ENCODE measurements at places on chromosomes 1 and 21.

GRCh38 chr1:65255035-65255655 lies 54.2 kb upstream of the DNAJC6 start:
- no peak for DNase-seq

- DNase-seq = peak; percentile 55
Observed at GRCh38 chr1:243325305-243325890, 69.6 kb downstream of the SDCCAG8 start.

- DNase-seq = no peak
Observed at GRCh38 chr1:25728301-25728935, 71.6 kb upstream of the SELENON start.

DNA sequence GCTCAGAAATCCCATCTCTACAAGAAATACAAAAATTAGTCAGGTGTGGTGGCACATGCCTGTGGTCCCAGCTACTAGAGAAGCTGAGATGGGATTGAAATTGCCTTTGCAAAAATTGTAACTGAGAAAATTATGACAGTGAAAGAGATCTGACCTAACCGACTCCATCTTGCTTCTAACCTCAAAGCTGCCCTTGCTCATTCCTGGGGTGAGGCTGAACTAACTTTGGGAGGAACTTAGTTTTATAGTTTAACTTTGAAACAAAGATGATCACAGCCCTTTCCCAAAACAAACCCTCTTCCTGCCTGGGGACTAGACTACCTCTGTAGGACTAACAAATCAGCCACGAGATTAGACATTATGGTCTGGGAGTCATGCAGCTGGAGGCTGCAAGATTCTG lies 33.8 kb upstream of the ERO1B start:
- no peak for DNase-seq

DNA sequence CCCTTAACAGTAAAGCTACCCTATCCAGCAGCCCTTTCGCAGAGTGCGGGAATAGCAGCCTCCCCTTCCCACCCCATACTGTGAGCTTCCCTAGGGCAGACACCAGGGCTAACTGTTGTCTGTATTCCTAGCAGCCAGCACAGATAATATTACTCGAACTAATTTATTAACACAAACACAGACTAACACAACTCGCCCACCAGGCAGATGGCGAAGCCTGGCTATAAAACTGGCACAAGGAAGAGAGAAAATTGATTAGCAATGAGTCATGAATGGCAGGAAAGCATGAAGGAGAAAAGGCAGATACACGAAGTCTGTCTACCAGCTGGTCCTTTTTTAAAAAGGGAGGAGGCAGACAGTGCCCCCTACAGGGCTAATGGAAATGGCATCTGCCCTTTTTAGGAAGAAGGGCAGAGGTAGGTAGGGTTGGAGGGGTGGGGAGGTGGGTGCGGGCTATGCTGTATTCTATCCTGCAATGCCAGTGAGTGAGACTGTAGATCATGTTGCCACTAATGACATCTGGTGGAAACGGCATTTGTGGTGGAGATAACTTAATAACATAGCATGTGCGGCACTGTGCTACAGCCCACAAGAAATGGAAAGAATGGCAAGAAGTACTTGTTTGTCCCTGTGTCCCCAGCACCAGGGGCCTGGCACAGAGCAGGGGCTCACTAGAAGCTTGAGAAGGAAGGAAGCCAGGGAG lies 30.6 kb upstream of the CTPS1 start:
- DNase-seq = peak; percentile 61

- DNase-seq = no peak
Observed at GRCh38 chr1:24498589-24498988, 4.0 kb upstream of the RCAN3 start.

DNA sequence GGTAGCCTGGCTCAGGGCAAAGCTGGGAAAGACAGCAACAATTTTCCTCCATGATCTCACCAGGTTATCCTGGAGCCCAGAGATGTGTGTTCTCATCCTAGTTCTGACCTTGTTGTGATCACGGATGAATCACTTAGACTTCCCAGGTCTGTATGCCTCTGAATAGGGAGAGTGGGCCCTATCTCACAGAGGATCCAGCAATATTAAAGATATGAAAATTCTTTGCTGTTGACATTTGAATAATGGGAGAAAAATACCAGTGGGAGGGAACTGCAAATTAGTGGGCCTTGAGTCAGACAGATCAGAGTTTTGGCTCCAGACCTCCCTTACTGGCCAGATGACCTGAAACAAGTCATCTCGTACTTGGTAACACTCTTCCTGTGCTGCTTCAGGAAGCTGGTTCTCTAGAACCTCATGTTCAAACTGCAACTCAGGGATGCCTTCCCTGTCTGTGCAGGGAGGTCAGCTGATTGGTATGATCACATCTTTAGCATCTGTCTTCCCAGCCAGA lies 32.8 kb upstream of the RNF19B start:
- DNase-seq = no peak

GRCh38 chr1:42851960-42852607 lies 5.7 kb downstream of the ZNF691 start:
- DNase-seq = no peak

- no peak for DNase-seq
Observed at GRCh38 chr1:32100359-32100758, 7.5 kb upstream of the KPNA6 start.

DNA sequence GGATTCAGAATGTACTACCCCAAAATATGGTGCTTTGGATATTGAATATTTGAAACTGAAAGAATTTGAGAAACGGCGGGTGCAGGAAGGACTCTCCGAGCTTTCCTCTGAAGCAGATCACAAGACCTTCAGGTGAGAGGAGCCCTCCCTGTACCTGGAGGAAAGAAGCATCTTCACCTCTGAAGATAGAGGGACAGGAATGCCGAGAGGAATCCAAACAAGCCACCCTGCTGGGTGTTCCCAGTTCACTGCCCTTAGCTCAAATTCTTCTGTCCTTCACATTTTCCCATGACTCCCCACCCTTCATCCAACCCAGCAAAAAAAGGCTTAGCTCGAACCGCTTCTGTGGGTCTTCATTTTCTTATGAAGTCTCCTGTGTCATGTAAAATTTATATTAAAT lies 18.2 kb upstream of the PADI2 start:
- DNase-seq = no peak

GRCh38 chr1:33169290-33170055 lies 12.4 kb downstream of the TRIM62 start:
- no peak for DNase-seq

- no peak for DNase-seq
Observed at GRCh38 chr1:29133861-29134694, 10.4 kb upstream of the TMEM200B start.

GRCh38 chr1:22428672-22429071 lies 23.0 kb upstream of the ZBTB40 start:
- DNase-seq = peak; percentile 70

- DNase-seq = no peak
Observed at GRCh38 chr1:32216566-32216965, 5.6 kb downstream of the TMEM234 start.

DNA sequence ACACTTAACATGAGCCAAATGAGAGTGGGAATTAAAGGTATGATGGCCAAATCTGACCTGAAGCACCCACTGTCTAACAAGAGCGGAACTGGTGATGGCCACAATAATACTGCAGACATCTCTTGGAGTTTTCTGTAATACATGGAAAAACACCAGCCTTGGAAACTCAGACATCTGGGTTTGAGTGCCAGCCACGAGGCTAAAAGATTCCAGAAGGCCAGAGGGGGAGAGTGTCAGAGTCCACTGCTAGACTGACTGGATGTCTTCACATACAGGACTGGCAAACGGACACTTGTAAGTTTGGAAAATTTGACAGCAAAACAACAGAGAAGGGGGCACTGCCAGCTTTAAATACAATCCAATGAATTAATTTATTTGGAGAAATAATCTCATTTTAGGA lies 175.1 kb downstream of the ADSS2 start:
- DNase-seq = no peak

GRCh38 chr1:11051781-11052511 lies 4.9 kb upstream of the MASP2 start:
- DNase-seq = peak; percentile 33

DNA sequence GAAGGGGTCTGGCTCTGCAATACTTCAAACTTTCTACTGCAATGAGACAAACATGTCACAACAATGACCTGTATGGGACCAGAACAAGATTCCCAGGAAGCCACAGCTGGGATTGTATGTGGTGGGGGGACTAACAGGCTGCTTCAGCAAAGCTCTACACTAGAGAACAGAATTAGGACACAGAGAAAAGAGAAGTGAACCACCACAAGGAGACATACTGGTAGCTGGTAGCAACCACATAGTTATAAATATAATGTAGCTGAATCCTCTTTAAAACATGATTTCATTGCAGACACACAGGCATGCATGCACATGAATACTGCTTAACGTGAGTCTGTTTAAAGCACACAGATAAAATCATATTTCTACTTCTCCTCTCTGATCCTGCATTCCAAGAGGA lies 3.5 kb upstream of the ILDR2 start:
- no peak for DNase-seq

GRCh38 chr1:13642306-13643004 lies 57.5 kb upstream of the PRDM2 start:
- no peak for DNase-seq

GRCh38 chr1:211761400-211761799 lies 69.2 kb downstream of the LPGAT1 start:
- no peak for DNase-seq

DNA sequence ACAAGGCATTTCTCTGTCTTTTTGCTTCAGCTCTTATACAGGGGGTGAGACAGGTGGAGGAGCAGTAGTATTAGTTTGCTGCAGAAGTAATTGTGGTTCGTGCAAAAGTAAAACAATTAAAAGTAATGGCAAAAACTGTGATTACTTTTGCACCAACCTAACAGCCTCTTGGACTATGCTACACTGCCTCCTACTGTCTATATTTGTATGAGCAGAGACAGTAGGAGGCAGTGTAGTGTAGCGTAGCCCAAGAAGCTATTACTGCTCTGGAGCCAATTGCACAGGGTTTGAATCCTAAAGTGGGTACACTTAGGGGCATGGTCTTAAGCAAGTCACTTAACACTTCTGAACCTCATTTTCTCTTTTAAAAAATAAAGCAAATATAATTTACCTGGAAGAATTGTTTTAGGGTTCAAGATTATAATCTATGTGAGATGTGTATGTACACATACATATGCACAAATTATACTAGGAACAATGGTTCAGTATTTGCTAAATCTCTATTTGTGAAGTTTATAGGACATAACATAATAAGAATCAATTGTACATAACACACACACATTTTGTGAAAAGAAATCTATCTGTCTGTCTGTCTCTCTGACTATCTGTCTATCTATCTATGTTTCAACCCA lies 103.8 kb downstream of the BRINP3 start:
- DNase-seq = no peak

DNA sequence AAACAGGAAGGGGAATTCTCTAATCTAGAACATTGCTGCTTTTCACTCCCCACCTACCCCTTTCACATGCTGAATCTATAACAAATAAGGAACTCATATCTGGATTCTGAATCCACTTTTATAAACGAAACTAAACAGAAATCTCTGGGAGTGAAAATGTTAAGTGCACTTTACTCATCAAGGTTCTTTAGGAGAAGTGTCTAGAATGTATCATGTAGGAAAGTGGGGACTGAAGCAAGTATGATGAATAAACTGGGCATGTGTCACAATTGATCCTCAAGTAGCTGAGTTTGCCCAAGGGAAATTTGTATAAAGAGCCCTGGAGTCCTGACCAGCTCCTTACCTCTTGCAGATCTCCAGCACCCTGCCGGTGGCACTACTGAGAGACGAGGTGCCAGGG lies 19.8 kb downstream of the AVPR1B start:
- no peak for DNase-seq

GRCh38 chr21:35503671-35504070 lies 454.6 kb upstream of the RUNX1 start:
- peak; percentile 8 for DNase-seq

DNA sequence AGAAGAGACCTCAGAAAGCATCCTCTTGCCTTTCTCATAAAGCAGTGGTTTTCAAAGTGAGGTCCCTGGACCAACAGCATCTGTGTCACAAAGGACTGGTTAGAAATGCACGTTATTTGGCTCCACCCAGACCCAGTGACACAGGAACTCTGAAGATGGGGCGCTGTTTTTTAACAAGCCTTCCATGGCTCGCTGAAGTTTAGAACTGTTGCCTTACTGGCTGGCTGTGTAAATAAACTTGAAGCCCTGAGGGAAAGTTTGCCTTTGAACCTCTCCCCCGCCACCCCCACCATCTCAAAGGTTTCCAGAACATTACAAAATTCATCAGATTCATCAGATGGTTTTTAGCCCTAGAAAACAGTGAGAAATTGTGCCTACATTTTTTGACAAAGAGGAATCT lies 21.8 kb upstream of the IKBKE start:
- no peak for DNase-seq

DNA sequence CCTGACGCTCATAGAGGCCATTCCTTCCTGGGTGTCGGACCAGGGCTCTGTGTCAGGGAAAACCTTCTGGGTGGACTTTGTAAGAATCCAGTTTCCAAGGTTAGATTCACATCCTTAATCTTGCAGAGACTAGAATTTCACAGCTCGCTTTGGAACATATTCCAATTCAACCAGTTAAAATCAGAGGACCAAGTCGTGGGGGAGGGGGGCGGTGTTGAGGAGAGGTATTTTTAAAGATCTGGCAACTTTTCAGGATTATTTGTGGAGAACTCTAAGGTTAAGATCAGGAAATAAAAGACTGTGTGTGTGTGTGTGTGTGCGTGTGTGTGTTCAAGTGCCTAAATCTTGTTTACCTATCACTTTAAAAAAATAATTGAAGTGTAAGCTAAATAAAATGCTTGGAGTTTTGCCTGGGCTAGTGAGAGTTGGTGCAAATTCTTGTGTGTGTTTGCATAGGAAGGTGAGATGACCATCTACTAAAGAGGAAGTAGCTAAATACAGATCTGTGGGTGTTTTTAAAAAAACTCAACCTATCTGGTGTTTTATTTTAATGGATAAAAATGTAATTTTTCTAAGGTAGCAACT lies 21.8 kb downstream of the TENT5C start:
- no peak for DNase-seq

DNA sequence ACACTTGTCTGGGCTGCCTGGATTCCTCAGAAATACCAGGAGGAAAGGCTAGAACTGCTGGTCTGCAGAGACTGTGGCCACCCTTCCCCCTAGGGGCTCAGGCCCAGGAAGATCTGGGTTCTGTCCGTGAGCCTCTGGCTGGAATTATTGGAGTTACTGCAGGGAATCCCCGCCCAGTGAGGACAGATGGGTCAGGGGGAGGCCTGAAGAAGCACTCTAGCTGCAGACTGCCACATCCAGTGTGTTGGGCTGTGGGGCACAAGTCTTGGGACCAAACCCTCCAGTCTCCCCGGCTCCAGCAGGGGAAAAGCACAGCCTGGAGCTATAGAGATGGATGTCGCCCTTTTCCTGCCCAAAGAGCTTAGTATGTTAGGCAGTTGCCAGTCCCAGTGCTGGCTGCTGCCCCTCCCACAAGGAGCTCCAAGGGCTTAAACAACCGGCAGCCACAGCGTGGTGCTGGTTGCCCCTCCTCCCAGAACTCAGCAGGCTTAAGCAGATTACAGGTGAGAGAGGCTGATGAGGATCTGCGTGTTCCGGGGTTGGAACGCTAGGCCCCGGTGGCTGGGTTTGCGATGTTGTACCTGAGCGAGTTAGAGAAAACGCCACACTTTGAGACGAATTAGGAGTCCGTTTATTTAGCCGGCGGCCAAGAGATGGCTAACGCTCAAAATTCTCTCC lies 255.5 kb upstream of the LRRC7 start:
- DNase-seq = no peak

Measured in activated CD4-positive, alpha-beta T cell treated with anti-CD3 and anti-CD28 coated beads, Interleukin-10, Interleukin-2, amounts not matched to agents 100 ng/mL and 50 ng/mL, durations not matched to agents 16 hours and 8 hours (primary cell).